ENCODE measurements at places on chromosomes 16 and 17.
A peak's percentile ranks its signal among the peaks of the same experiment; 100 is the strongest.

DNA sequence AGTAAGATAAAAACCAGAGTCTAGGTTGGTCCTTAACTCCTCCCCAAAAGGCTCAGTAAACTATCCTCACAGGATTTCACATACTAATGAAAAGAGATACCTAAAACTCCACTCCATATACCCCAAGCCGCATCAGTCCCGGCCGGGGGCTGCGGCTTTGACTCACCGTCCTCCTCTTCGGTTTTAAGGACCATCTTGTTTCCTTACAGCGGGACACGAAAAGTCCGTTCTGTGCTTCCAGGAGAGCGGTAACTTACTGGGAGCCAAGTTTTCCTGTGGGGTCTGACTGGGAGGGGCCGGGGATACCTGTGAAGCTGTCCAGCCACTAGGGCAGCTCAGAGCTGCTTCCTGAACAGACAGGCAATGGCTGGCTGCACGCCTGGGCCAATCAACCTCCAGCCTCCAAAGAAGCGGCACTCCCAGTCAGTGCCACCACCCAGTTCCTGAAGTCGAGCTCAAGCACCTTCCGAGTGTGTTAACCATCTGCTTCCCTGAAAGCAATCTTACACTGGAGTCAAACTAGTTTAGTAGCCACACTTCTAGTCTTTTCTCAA, 45.5 kb downstream of the CYTH1 start:
- peak; percentile 39 for DNase-seq

DNA sequence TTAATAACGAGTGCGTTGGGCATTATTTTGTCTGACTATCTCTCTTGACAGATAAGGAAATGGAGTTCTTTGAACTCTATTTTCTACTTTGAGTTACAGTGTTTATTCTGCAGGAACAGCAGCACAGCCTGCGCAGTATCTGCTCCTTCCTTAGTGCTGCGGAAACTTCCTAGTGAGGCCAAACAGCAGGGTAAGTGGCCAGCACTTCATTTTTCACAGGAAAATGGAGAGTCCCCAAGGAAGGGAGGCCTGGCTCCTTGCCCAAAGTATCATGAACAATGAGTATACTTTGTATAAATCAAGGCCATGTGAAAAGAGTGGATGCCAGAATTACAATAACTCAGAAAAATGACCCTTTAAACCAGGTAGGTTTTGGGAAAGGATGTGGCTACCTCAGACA, 140.6 kb downstream of the VPS53 start:
- DNase-seq, result no peak

DNA sequence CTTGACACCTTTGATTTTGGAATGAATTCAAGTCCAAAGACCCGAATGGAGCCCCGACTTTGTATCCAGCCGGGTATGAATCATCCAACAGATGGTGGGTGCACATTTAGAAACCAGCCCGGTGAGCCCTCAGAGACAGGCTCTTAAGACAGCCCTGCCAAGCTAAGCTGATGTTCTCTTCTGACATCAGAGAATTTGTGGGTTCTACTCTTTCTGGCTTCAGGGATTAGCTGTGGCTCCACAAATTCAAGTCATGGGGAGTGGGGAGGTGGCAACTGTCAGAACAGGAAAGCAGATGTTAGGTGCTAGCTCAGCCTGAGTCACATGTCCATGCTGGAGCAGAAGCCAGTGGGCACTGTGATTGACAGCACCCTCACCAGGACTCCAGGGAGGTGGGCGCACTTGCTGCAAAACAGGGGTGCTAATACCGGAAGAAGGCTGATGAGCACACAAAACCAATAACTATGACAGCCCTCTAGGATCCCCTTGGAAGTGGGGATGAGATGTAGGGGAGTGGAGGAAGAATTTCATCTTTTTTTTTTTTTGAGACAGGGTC, 31.4 kb upstream of the XYLT2 start:
- no peak for DNase-seq

DNA sequence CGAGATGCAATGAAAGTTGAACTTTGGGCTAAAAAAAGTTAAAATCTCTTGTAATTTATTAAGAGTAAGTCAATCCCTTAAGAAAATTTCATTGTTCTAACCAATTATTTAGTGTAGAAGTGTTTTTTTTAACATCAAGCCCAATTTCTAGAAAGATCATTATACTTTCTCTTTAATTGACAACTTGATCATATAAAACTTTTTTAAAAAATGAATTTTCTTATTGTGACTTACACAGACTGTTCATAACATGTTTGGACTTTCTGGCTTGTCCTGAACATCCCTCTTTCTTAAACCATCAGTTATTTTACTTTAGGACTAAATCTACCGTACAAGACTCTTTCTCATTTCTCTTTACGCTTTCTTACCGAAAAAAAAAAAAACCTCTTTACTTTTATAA, 24.8 kb upstream of the MYO1D start:
- DNase-seq, result no peak

GRCh38 chr16:51034481-51035109, 116.5 kb downstream of the SALL1 start:
- peak; percentile 71 for DNase-seq

DNA sequence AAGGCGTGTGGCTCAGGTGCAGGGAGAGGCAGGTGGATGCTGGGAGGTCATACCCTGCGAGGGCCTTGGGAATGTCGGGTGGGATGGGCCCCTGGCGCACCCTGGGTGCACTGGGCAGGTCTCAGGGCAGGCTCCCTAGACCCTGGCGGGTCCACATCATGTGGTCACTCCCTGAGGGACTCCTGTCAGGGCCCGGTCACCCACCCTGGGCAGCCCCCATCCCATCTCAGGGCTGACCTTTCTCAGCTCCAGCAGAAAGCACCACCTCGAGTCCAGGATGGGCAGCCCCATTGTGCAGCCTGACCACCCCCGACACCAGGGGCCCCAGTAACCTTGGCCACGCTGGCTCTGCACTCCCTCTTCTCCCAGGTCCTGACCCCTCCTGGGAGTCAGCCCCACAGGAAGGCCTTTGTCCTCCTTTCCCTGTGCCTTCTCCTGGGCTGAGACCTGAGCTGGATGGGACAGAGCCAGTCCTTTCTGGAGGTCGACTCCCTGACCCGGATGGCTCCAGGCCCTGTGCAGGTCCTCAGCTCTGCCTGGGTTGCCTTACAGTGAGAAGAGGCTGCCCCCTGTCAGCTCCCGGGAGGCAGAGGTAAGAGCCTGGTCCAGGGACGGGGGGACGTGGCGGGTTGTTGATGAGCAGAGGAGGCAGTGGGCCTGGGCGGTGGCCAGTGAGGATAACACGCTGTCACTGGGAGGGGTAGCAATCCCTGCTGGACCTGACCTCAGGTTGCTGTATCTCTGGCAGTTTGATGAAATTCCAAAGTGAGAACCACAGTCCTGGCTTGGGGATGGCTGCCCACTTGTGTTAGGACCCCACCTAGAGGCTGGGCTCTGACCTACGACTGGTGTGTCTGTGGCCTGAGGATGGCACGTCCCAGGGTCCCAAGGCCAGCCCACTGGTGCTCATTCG, 77.9 kb downstream of the GOSR1 start:
- no peak for DNase-seq

DNA sequence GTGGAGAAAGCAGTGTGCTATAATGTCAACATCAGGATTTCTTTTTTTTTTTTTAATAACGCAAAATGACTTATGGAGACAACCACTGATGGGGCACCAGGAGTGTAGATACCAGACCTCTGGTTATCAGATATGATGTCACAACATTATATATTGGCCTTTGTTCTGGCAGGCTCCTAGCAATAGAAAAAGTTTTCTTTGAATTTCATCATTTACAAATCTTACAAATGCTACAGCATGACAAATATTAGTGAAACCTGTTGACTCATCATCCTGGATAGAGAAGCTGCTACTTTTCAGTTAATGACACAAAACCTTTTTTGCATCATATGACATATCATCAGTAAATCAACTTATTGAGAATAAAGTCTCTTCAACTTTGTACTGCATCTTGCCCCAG, 6.1 kb downstream of the THUMPD1 start:
- DNase-seq, result no peak

GRCh38 chr16:55325080-55325447, 1.1 kb downstream of the IRX6 start:
- no peak for DNase-seq

GRCh38 chr17:55398689-55399088, 22.9 kb downstream of the MMD start:
- DNase-seq, result no peak

DNA sequence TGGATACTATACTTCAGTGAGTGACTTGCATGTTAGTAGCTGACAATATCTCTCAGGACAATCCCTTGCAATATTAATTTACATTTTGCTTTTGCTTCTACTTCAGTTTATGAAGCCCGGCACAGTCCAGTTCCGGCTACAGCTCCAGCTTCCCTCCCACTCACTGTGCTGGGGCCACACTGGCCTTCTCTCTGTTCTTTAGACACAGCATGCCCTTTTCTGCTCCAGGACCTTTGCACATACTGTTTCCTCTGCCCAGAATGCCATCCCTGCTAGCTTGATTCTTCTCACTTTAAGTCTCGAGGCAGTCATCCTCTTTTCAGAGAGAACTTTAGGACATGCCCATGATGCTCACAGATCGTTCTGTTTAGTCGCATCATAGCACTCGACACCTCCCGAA, 25.5 kb upstream of the LRRC75A start:
- DNase-seq, result no peak

DNA sequence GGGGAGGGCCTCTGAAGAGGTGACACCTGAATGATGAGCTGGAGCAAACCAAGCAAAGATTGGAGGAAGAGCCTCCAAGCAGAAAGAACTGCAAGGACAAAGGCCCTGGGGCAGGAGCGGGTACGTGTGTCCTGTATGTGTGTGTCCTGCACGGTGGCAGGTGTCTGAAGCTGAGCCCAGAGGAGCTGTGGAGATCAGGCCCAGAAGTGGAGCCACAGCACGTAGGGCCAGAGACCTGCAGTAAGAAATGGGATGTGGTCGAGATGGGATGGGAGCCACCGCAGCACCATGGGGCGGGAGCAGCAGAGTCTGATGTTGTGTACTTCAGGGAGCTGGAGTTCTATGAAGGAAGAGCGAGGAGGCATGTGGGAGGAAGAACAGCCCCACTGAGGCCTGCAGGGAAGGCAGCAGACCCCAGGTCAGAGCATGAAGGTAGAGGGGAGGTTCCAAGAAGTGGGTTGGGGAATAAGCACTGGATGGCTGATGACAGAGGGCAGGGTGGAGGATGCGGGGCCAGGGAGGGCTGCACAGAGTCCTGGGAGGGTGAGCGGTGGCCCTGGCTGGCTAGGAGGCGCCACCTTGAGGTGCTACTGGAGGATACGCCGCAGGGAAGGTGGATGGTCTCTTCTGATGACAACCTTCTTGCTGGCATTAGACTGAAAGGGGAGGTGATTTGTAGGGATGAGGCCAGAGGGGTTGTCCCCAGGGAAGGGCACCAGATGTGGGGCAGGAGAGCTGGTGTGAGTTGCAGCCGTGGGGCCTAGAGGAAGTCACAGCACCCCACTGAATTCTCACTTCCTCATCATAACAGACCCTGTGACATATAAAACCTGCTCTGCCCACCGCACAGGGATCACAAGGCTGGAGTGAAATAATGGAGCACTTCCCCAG, 10.6 kb upstream of the CETP start:
- DNase-seq, result no peak

GRCh38 chr17:17106756-17107155, 64.5 kb downstream of the MPRIP start:
- DNase-seq, result no peak

- no peak for DNase-seq
These were observed 66.0 kb downstream of the SMPD3 start for GRCh38 chr16:68382296-68382718.

DNA sequence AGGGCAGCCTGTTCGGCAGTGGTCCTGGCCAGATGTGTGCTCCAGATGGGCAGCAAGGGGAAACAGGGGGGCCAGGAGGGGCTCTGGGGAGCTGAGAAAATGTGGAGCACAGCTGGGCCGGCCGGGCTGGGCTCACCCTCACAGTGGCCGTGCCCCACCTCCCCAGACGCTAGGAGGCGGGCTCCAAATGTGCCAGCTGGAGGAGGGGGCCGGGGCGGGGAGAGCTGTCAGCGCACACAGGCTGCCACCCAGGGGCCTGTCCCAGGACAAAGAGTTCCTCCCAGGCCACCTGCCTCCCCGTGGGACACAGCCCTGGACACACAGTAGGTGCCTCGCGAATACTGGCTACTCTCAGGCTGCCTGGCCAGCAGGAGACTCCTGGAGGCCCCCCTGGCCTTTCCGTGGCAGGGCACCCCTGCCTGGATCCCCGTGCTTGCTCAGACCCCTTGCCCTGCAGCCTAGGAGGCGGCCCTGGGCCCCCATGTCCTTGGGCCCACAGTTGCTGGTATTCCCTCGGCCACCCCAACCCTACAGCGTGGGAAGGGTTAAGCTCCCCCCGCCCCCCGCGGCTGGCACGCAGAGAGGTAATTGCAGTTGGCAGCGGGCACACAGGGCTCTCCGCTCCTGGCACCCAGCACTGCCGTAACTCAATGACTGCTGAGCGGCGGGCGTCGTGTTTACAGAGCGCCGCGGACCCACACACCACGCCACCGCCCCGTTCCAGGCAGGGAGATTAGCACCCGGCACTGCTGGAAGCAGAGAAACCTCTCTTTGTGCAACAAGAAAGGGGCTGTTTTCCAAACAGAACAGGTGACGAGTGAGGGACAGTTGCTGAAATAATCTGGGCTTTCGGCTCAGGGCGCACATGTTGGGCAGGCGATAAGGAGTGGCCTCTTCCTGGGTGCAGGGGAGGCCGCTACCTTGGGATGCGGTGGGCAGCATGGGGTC, 32.2 kb downstream of the BAHCC1 start:
- peak; percentile 90 for DNase-seq

DNA sequence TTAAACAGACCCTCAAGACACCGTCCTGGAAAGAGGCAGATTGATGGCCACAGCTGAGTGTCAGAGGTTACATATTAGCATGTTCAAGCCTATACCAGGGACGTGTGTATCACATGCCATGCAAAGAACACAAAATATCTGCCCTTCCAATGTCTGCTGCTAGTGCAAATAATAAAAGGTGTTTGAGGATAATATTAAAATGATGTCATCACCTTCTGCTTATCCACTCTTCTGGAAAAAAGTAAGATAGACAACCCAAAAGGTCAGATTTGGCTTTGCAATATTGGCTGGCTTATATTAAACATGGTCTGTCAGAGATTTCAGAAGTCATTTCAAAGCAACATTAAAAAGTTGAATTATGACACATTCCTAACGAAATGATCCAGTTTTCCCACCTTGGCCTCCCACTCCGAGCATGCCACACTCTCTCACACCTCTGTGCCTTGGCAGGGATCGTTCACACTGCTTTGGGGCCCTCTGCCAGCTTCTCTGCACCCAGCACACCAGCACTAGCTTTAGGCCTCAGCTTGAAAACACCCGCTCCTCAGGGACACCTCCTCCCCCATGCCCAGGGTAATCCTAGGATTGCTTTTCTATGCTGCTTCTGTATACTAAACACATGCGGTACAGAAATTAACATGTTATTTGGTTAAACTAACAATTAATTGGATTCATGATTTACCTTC, 248.2 kb downstream of the NTN1 start:
- DNase-seq, result no peak

All from NCI-H1105 (cell line).